SHP77 treated with DMSO at 0.1 percent for 48 hours (cell line): ENCODE measurements at places on chromosomes 13 and 19.
A peak's percentile ranks its signal among the peaks of the same experiment; 100 is the strongest.

DNA sequence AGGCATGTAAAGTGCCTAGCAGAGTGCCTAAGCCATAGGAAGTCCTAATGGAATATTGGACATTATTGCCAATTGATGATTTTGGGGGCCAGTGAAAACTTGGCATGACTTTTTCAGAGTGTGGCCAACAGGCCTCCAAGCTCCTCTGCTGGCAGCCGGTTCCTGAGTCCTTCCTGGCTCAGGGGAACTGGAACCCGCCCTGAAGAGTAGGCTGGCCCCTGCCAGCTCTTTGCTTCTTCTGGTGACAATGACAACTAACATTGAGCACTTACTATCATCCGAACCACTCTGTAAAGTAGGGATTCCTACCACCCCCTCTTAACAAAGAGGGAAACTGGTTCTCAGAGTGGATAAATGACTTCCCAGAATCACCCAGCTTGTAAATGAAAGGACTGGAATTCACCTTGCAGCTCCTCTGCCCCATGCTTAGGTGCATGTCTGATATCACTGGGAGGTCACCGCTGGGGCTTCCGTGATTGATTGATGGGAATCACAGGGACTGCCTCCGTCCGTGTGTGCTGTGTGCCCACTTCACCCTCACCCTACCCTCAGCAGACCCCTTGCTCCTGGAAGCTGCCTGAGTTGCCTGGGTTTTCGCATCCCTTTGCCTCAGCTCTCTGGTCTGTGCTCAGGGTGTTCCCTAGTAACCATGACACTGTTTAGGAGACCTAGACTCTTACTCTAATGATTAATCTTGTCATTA is 50.6 kb downstream of the TNFRSF19 start:
- DNase-seq, result no peak

- no peak for DNase-seq
These were observed 43.8 kb downstream of the ZNRF4 start for GRCh38 chr19:5498830-5499550.

DNA sequence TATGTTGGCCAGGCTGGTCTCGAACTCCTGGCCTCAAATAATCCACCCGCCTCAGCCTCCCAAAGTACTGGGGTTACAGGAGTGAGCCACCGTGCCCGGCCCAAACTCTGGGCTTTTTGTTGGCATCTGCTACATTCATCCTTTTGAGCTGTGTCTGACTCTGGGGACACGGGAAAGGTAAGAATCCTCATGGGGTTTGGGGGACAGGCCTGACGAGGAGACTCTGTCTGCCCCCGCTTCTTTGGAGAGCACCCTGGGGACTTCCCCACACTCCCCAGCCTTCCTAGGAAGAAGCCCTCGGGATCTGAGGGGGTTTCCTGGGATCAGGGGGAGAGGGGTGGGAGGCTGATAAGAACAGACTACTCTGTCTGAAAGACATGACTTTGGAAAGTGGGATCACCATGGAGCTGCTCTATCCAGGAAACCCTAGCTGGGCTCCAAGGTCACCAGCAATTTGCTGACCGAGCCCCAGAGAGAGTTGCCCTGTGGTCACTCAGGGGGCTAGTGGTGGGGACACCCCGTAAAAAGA is 8.1 kb upstream of the FCER2 start:
- no peak for DNase-seq

DNA sequence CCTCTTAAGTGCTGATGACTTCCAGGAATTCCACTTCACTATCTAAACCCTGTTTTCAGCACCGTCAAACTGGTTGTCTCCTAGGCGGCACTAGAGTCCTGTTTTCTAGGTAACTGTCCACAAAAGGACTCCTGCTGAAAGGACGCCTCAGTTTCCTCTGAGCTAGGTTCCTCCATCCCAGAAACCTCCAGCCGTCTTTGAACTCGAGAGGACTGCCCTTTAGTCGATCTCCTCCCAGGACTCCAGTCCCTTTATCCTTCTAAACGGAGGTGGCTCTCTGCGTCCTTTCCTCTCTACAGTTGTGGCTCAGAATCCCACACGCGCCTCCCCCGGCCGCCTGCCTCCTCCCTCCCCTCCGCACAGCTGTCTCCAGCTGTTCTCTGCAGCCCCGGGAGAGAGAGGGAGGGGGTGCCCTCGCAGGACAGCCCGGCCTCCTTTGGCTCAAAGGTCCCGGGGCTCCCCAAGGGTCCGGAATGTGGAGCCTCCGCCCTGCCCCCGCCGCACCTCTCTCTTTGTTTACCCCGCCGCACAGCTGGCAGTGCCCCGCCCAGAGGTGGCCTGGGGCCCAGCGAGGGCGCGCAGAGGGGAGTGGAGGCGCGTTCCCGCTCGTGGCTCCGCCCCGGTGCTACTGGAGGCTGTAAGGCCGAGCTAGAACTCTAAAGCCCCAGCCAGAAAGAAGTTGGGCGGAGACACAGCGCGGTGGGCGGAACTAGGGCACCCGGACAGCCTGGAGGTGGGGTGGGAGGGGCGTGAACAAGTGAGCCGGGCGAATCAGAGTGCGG is 2.4 kb downstream of the LTBP4 start:
- DNase-seq, result peak; percentile 98

- no peak for DNase-seq
These were observed 4.5 kb downstream of the AMER2 start for GRCh38 chr13:25167382-25168174.

- no peak for DNase-seq
These were observed 4.0 kb upstream of the UBE2M start for GRCh38 chr19:58562122-58563033.

GRCh38 chr19:9306443-9306842 is 3.2 kb downstream of the ZNF699 start:
- no peak for DNase-seq

GRCh38 chr19:50490991-50491472 is 14.4 kb upstream of the GARIN5A start:
- no peak for DNase-seq

GRCh38 chr13:44927968-44928367 is 61.3 kb downstream of the NUFIP1 start:
- DNase-seq, result no peak

- DNase-seq, result no peak
These were observed 1.3 kb upstream of the FBL start for GRCh38 chr19:39847525-39847924.

- DNase-seq, result no peak
These were observed 8.3 kb downstream of the CDC37 start for GRCh38 chr19:10395003-10395402.

- no peak for DNase-seq
These were observed 101.2 kb downstream of the TNFRSF19 start for GRCh38 chr13:23671377-23671776.

DNA sequence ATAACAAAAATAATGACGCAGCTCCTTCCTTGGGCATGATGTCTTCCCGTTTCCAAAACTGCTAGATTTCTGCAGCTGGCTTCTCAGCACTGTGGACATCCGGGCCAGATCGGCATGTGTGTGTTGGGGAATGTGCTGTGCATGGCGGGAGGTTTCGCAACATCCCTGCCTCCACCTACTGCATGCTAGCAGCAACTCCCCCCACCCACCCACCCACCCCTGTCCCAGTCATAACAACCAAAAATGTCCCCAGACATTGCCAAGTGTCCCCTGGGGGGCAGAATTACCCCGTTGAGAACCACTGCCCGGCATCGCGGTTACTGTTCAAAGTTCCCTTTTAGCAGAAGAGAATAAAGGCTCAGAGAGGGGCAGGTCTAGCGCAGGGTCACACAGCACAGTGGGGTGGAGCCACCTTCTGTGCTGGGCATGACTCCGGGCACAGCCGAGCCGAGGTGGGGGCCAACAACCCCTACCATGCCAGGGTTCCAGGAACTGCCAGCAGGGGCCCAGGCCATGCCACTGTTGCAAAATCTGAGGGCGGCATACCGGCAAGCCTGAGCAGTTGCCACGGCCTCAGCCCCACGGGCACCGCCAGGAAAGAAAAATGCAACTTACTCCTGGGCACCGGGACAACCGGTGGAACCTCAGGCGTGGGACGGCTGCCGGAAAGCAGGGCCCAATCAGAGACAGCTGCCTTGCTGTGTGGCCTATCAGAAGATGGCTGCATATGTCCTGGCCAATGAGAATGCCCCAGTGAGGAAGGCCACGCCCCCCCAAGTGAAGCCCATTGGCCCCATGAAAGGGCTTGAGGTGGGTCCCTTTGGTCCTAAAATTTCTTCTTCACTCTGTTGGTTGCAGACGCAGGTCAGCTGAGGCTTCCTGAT is 22.5 kb upstream of the NFIC start:
- DNase-seq, result peak; percentile 86

- DNase-seq, result no peak
These were observed 52.3 kb downstream of the CCDC70 start for GRCh38 chr13:51914137-51914493.

GRCh38 chr13:66113882-66114526 is 1116.1 kb downstream of the PCDH9 start:
- DNase-seq, result no peak

GRCh38 chr13:98490195-98490836 is 86.6 kb downstream of the STK24 start:
- DNase-seq, result no peak

DNA sequence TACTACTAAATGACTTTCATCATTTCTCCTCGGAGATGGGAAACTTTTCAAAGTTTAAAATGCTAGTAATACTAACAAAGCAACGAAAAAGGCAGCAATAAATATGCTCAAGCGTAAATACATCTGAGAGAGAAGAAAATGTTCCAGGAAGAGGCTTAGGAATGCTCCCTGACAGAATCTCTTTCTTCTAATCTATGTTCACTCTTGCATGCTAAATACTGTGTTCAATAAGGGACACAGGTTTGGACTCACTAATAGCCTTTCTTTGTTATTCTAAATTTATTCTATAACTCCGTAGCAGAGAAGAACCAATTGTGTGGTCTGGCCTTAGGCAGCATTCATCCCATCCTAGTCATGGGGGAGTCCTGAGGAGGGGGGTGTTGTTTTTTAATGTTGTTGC is 823.0 kb downstream of the PCDH9 start:
- DNase-seq, result no peak
